ENCODE measurements at places on chromosomes 1 and 21.

GRCh38 chr1:226990133-226990716 lies 50.1 kb downstream of the COQ8A start:
- peak; percentile 98 for ATAC-seq

DNA sequence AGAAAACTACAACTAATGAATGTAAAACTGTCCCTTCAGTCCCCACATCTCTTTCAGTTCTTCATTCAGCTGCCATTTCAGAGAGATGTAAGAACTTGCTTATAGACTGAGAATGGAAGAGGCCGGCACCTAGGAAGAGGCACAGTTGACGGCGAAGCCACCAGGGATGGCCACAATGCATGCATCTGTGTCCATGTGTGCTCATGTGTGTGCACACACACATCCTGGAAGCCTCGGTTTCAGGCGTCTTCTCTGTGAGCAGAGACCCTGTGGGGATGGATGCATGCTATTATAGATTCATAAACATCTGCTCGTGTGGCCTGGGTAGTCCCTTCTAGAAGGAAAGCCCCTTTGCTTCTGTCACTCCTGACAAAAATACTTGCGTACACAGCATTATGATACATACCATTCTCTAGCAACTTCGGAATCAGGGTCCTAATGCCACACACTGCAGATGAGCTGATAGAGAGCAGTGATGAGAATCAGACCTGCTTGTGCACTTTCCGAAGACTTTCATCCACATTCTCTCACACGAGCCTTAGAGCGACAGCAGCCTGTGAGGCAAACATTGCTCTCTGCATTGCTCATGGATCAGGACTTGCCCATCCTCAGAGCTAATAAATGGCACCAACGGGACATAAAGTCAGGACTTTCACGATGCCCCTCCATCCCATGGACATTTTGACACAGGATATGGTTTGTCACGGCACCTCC lies 12.4 kb upstream of the GPR61 start:
- peak; percentile 21 for ATAC-seq

DNA sequence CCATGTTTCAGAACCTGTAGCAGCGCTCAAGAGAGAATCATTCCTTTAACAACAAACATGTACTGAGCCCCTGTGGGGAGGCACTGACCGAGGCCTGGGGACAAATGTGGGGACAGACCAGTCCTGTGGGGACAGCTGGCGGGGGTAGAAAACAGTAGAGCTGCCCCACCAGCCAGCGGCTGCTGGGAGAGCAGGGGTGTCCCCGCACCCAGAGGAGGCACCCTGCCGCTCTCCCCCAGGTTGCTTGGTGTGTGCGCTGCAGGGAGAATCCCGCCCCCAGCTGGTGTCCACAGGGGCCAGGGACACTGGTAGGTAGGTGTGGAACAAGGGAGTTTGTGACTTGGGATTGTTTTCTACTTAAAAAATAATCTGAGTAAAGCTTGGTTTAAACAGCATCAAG lies 62.1 kb downstream of the ADARB1 start:
- no peak for ATAC-seq

GRCh38 chr1:165666152-165666825 lies 32.1 kb downstream of the ALDH9A1 start:
- no peak for ATAC-seq

GRCh38 chr1:168430321-168430720 lies 113.5 kb downstream of the XCL2 start:
- no peak for ATAC-seq

- ATAC-seq, result no peak
These were observed 19.1 kb downstream of the NME7 start for GRCh38 chr1:169348383-169349036.

DNA sequence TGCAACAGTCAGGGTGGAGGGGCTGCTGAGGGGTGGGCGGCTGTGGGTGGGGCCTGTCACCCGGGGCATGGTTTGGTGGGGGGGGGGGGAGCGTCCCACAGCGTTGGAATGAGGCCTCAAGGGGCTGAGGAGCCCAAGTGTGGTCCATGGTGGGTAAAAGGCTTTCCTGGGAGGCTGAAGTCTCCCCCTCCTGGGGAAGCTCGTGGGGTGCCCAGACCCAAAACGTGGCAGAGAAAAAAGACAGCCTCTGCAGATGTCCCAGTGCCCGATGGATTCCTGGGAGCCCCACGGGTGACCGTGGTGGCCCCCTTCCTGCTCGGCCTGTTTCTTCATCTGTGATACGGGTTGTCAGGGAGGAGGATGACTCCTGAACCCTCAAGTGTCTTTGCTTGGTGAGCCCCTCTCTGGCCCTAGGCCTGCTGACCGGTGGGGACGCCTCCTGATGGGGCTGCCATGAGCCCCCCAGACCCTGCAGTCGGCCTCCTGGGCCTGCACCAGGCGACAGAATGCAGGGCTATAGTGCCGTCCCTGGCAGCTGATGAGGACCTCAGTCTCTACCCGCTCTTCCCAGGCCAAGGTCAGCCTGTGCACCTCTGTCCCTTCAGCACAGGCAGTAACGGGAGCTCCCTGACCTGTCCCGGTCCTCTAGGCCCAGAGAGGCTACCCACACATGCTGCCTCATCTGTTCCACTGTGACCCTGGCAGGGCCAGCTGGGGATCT lies 1.1 kb downstream of the OBSCN start:
- ATAC-seq, result no peak

DNA sequence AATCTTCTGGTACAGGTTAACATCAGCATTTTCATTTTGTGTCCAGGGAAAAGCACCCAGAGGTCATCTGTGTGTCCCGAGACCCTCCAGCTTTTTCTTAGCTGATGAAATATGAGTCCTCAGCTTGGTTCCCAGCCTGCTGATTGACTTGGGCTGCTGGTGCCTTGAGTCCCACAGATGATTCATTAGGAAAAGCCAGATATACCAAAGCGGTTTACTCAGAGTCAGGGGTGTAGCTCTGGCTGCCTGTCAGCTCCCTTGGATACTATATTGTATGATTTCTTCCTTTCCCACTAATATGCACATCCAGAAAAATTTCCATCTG lies 43.7 kb upstream of the MAB21L3 start:
- ATAC-seq, result no peak

- no peak for ATAC-seq
These were observed 23.5 kb downstream of the GLIS1 start for GRCh38 chr1:53715478-53715877.

- no peak for ATAC-seq
These were observed 32.1 kb upstream of the CCDC190 start for GRCh38 chr1:162892906-162893611.

DNA sequence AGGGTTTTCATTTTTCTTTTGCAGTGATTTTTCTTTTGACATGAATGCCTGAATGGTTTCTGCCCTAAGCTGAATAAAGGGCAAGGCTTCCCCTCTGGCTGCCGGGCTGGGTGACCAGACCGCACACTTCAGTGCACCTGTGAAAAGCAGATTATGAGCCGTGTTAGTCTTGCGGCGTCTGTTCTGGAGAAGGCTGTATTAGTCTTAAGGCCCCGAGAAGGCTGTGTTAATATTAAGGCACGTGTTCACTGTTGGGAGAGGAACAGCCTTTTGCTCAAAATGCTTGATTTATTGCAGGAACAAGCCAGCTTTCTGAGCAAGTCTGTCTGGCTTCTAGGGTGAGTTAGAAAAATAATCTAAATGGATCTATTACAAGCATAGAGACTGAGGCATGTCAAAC lies 54.7 kb upstream of the DNAH14 start:
- no peak for ATAC-seq

- ATAC-seq, result no peak
These were observed 445.1 kb downstream of the AJAP1 start for GRCh38 chr1:5099558-5099957.

DNA sequence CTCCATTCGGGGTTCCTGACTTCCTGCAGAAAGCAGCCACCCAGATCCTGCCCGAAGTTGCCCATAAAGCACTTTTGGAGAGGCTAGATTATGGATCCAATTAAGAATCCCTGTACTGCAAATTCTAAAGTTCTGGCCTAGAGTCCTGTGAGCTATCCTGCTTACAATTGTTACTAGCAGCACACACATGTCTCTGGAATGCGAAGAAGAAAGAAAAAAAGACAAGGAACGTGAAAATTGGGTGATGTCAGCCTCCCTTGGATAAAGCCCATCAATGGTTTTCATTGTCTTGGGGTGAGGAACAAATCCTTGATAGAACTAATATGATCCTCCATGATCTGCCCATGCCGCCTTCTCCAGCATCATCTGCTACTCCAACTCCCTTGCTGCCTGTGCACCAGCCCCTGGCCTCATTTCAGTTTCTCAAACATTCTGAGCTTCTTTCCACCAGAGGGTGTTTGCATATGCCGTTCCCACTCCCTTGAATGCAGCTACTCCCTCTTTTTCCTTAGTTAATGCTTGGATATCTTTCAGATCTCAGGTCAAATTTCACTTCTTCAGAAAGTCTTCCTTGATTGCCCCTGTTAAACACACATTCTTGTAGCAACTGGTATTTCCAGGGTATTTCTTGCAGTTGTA lies 94.0 kb downstream of the ST6GALNAC5 start:
- ATAC-seq, result no peak

DNA sequence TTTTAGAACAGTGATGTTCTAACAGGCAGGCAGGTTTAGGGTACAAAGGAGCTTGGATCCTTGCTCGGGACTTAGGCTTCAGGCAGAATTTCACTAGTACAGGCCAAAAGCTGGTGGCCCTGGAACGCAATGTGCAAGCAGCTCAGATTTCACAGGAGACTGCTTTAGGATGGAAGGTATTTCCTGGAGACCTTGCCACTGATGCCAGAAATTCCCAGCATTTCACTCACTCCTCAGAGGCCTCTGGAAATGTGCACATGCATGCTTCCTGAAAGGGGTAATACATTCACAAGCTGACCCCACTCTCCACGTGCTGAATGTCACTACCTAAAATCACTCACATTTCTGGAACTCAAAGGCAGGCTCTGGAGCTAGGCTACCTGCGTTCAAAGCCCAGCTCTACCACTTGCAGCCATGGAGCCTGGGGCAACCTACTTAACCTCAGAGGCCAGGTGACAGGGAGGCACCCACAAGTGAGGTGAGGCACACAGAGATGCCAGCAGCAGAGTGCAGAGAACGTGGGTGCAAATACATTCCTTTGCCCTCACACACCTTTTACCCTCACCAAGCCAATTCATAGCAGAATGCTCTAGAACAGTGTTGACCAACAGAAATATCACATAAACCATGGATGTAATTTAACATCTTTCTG lies 56.5 kb downstream of the CDC7 start:
- ATAC-seq, result no peak
